A549 treated with CpdA at 1 μM for 4 hours (cell line): ENCODE measurements at places on chromosomes 2 and 18. TPM values are rescaled to one million over a fixed set of nuclear protein-coding genes. Genes with fewer than 3 reads are reported as not detected.

C2orf78 gene
- total RNA-seq = not detected in 5 replicates

CRYGB gene
- total RNA-seq = not detected in 5 replicates

L3MBTL4 gene
- total RNA-seq = not detected in 5 replicates

HOXD1 gene
- total RNA-seq = 0.20 to 0.39 TPM (median 0.36 TPM) in 5 replicates
